Substantia nigra (tissue), 51 donors: ENCODE measurements at places on chromosomes 12 and 14.

GRCh38 chr14:99333841-99334635, 62.0 kb upstream of the BCL11B start:
- no peak for DNase-seq

DNA sequence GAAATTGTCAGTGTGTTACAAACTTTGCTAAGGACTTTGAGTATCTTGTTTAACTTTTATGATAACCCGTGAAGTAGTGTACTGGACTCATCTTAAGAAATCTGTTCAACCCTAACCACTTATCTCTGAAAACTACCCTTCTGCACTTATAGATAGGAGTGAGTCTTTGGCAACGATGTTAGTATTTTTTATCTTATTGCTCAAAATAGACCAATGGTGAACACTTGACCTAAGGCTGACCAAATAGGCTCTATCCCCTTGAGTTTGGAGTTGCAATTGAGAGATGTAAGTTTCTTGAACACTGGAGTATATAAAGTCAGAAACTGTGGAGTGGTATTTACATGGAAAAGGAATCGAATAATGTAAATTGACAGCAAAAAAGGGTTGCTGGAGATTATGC, 786.1 kb downstream of the TMTC2 start:
- DNase-seq, result no peak

- DNase-seq, result no peak
Observed at GRCh38 chr12:131239384-131240094, 285.8 kb downstream of the ADGRD1 start.

GRCh38 chr14:69701857-69702256, 65.1 kb upstream of the SRSF5 start:
- DNase-seq, result no peak

DNA sequence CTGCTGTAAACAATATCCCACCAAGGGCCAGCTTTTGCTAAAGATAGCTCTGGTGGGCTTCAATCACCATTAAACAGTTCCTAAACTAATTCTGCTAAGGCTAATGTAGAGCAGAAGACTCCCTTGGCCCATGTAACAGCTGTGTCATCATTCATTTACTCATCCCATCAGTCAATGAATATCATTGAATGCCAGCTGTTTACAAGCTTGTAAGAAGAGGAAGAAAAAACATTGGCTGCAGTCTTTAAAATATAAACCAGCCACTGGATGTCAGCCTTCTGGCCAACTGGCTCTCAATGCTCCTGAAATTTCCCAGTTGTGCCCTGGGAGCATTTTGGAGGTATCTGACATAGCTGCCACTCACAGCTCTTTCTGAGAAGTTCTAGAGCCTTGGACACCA, 18.0 kb upstream of the MAP3K9 start:
- DNase-seq, result no peak

- DNase-seq, result no peak
Observed at GRCh38 chr12:19657118-19657731, 217.9 kb downstream of the AEBP2 start.

DNA sequence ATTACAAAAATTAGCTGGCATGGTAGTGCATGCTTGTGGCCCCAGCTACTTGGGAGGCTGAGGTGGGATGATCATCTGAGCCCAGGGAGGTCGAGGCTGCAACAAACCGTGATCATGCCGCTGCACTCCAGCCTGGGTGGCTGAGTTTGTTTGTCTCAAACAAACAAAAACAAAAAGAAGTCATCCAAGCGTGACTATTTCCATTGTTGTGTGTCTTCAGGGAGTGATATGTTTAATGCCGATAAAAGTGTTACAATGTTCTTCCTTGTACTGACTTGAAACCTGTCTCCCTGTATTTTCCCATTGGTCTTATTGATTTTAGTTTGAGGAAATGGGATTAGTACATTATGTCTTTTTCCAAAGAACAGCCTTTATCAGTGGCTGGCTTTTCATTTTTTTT, 75.6 kb upstream of the USP44 start:
- no peak for DNase-seq

DNA sequence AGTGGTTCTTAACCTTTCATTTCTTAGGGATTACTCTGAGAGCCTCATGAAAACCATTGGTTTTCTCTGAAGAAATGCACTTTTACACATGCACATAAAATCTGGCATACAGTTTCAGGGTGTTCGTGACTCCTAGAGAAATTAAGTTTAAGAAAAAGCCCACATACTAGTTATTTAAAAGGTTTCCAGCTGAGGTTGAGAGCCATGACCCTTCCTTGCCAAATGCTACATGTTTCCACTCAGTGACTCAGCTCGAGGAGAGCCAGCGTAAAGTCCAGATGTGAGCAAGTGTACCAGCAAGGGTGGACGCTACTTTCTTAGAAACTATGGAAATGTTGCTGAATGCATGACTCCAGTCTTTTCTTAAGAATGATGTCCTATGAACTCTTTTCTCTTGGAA, 42.7 kb upstream of the FLRT2 start:
- DNase-seq, result no peak

DNA sequence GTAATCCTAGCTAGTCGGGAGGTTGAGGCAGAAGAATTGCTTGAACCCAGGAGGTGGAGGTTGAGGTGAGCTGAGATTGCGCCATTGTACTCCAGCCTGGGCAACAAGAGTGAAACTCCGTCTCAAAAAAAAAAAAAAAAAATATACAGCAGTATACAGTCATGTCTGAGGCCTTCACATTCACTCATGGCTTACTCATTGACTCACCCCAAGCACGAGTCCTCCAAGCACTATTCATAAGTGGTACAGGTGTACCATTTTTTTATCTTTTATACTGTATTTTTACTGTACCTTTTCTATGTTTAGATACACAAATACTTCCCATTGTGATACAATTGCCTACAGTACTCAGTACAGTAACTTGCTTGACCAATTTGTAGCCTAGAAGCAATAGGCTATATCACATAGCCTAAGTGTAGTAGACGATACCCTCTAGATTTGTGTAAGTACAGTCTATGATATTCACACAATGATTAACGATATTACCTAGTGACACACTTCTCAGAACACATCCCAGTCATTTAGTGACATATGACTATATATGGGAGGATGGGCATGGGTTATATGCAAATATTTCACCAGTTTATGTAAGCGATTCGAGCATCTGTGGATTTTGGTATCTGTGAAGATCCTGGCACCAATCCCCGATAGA, 12.2 kb downstream of the LLPH start:
- DNase-seq, result no peak

GRCh38 chr12:44159216-44159615, 323.3 kb downstream of the TMEM117 start:
- no peak for DNase-seq

DNA sequence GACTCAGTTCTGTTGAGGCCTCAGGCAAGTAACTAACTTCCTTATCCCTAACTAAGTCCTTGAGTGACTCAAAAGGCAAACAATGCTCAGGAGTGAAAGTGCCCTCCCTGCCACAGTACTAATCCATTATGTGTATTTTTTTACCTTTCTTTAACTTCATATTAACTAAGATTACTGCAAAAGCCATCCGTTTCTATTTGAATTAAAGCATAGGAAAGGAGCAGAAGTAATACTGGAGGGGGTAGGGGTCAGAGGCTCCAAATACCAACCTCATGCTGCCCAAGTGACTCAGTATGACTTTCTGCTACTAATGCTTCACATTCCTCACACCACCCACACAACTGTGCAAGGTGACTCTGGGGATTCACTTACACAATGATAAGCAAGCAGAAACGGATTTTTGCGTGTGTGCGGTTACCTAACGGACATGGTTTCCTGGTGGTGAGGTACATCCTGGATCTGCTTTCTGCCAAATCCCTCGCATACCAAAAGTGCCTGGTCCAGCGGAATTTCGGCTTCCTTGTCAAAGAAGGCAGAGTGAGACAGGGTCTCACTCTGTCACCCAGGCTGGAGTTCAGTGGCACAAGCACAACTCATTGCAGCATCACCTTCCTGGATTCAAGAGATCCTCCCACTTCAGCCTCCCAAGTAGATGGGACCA, 25.1 kb downstream of the MOK start:
- DNase-seq, result no peak

- no peak for DNase-seq
Observed at GRCh38 chr12:56716458-56716857, 8.6 kb downstream of the NACA start.

- no peak for DNase-seq
Observed at GRCh38 chr12:8781381-8782127, 40.9 kb upstream of the A2ML1 start.

- DNase-seq, result no peak
Observed at GRCh38 chr14:98498019-98498885, 773.7 kb downstream of the BCL11B start.

DNA sequence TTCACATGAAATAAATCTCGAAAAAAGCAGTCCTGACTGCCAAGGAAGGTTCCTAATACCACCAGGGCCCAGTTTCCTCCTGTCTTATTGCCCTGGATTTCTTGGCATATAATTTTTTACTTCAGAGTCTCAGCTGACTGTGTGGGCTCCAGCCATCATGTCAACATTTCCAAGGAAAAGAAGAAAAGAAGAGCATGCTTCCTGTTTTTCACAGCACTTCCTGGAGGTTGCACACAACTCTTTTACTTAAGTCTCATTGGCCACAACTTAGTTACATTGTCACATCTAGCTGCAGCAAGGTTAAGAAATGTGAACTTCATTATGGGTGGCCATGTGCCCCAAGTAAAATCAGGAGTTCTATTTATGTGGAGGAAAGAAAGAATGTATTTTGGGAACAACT, 24.3 kb downstream of the DACT1 start:
- no peak for DNase-seq
